A549 treated with AZD2906 at 1 μM for 4 hours (cell line): ENCODE measurements at places on chromosomes 3 and 15. TPM values are rescaled to one million over a fixed set of nuclear protein-coding genes. Genes with fewer than 3 reads are reported as not detected.

The CHRM5 gene
- total RNA-seq = 0.02 to 0.06 TPM (median 0.03 TPM) in 4 of 5 replicates, not detected in the other

The AADAC gene
- 9.2 to 11.5 TPM (median 10.1 TPM) in 5 replicates for total RNA-seq

The HES1 gene
- total RNA-seq = 7.9 to 11.3 TPM (median 10.0 TPM) in 5 replicates

The GOLGA6A gene
- total RNA-seq = 0.07 to 0.15 TPM (median 0.11 TPM) in 5 replicates

The CX3CR1 gene
- total RNA-seq = 0.03 to 0.07 TPM (median 0.06 TPM) in 3 of 5 replicates, not detected in the others

The CSK gene
- total RNA-seq = 63.3 to 70.0 TPM (median 63.8 TPM) in 5 replicates

The TMEM39A gene
- 21.2 to 24.4 TPM (median 23.8 TPM) in 5 replicates for total RNA-seq

The SNTN gene
- total RNA-seq = not detected in 5 replicates

The SLC12A1 gene
- not detected in 5 replicates for total RNA-seq

The RNF7 gene
- total RNA-seq = 118 to 141 TPM (median 129 TPM) in 5 replicates

The SLC22A13 gene
- total RNA-seq = 0.06 to 0.14 TPM (median 0.09 TPM) in 4 of 5 replicates, not detected in the other

The TMCO5A gene
- total RNA-seq = not detected in 5 replicates
